ENCODE measurements at places on chromosomes 2 and 18.

- no peak for DNase-seq
These were observed 266.8 kb downstream of the NDUFA10 start for GRCh38 chr2:239758279-239758877.

DNA sequence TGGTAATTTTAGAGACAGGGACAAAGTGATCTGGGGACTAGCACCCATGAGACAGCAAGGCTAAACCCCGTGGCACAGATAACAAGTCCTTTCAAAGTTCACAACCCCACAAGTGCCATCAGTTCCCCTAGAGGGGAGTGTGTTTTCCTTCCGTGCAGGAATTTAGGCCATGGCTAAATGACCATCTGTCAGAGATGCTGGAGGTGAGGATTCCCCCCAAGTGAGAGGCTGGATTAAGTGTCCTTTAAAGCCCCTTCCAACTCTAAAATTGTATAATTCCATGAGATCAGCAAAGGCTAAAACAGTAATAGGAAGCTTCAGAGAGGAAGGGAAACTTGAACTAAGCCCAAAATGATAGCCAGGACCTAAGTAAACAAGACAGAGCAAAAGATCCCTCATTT is 8.7 kb downstream of the FEZ2 start:
- no peak for DNase-seq

- no peak for DNase-seq
These were observed 364.4 kb upstream of the CYRIA start for GRCh38 chr2:17030047-17030446.

DNA sequence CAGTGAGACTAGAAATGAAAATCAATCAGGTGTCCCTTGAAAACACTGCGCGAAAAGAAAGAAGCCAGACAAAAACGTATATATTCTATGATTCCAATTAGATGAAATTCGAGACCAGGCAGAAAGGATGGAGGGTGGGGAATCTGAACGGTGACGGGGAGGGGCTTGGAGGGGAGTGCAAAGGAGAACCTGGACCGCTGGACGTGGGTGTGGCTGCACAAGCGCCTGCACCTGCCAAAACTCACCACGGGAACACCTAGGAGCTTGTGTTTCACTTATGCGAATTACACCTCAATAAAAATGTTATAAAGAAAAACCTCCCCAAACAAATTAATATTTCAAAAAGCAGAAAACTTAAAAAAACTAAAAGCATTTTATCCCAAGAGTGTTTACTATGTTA is 21.9 kb downstream of the THAP4 start:
- DNase-seq = no peak

GRCh38 chr2:27231921-27232320 is 14.8 kb downstream of the CAD start:
- no peak for DNase-seq

- DNase-seq = no peak
These were observed 273.3 kb downstream of the NDUFA10 start for GRCh38 chr2:239751679-239752355.

DNA sequence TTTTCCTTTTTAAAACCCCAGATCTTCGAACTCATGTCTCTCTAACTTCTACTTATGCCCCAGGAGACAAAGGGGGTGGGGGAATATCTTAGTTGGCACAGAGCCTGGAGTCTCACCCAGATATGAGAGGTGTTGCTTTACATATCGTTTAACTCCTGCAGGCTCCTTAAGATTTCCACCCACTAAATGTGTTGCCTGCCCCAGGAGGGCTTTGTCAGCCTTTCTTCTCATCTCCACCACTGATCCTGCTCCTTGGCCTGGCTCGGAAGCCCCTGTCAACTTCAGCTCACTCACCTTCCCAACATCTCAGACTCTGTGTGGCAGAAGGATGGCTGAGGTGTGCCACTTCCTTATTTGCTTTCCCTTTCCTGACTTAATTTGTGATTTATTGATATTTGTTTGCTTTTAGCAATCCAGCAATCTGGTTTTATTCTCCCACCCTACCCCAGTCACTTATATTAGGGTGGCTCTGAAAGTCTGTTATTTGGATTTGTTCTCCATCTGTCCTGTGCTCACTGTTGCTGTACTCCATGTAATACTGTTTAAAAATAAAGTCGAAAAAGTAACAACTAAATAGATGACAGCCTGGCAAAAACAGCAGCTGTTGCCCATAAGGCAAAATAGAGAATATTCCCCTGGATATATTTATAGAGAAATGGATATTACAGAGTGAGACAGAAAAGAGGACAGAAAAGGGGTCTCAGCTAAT is 200.6 kb downstream of the ZBTB7C start:
- no peak for DNase-seq

DNA sequence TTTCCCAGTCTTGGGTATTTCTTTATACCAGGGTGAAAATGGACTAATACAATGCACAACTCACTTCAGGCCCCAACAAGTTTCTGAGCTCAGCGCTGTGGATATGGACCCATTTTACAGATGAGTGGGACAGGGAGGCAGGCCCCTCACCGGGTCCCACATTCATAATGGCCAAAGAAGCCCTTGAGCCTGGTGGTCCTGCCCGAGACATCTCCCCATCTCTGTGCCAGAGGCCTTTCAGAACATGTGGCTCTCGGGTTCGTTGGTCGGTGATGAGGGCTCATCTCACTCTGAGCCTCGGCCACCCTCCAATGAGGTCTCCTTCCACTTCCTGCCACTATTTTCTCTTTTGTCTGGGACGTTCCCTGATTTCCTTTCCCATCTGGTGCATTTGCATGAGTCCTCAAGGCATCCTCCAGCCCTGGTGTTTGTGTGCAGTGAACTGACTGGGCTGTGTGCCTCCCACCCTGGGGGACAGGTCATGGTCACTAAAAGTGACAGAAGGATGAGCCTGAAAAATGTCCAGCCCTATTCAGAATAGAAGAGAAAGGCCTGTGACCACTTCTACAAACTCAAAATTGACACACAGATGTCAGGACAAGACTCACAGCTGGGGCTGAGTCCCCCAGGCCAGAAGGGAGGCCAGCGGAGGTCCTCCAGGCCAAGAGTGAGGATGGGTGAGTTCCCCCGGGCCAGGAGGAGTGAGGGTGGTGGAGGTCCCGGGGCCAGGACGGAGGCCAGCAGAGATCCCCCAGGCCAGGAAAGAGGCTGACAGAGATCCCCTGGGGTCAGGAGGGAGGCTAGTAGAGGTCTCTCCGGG is 134.5 kb downstream of the PTGR3 start:
- DNase-seq = no peak

- no peak for DNase-seq
These were observed 650.6 kb downstream of the SLC4A3 start for GRCh38 chr2:220278022-220278421.
